ENCODE measurements at places on chromosomes 7 and 10. TPM values are rescaled to one million over a fixed set of nuclear protein-coding genes. Genes with fewer than 3 reads are reported as not detected.

The PTN gene
- 0.33 TPM for total RNA-seq

The NACAD gene
- 7.6 TPM for total RNA-seq

The MLXIPL gene
- total RNA-seq, result not detected

The DLD gene
- total RNA-seq, result 64.4 TPM

The AKR1E2 gene
- 12.8 TPM for total RNA-seq

The TMEM229A gene
- total RNA-seq, result not detected

The ANK3 gene
- total RNA-seq, result 239 TPM

The AGBL3 gene
- total RNA-seq, result 0.11 TPM

The IFIT1B gene
- total RNA-seq, result not detected

The GATA3 gene
- total RNA-seq, result 78.1 TPM

The NUTM2A gene
- total RNA-seq, result 3.9 TPM

The GJD4 gene
- not detected for total RNA-seq

The AKR1C3 gene
- total RNA-seq, result not detected

The FAM180A gene
- 0.79 TPM for total RNA-seq

The AGFG2 gene
- 11.8 TPM for total RNA-seq

The MXI1 gene
- total RNA-seq, result 17.3 TPM

The STRIP2 gene
- total RNA-seq, result 1.6 TPM

The ACTA2 gene
- 59.0 TPM for total RNA-seq

The CYP26C1 gene
- total RNA-seq, result not detected

The TMEM176B gene
- total RNA-seq, result not detected

The SEPTIN7 gene
- total RNA-seq, result 246 TPM
